Activated naive CD4-positive, alpha-beta T cell treated with anti-CD3 and anti-CD28 coated beads for 36 hours (primary cell): ENCODE measurements at places on chromosomes 16 and 17.

DNA sequence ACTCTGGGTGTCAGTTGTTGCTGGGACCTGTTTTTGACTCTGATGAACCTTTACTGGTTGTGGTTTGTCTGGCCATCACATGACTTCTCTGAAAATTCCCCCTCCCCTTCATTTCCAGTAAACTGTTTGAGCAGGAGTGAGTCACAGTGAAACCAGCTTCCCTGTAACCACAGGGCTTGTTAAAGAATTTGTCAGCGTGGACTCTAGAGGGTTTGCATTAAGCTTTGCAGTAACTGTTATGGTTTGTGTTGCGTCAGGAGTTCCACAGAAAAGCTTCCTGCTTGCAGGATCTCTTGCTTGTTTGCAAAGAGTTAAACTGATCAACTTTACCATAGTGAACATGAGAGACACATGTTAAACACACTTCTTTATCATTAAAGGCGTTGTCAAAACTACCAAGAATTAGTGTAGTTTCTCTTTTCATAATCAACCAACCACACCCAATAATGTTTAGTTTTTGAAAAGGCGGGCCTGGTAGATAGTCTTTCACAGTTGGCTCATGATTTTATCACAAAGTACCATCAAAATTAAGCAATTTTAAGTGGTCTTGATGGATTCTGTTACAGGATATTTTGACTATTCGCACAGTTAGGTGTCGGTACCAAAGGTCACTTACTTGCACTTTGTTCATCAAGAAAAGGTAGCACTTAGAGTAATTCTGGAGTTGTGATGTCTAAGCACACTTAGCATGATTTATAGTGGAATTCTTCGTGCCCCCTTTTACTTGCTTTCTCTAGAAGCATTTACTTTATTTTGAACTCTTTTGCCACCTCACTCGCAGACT is 79.3 kb downstream of the VMP1 start:
- peak; percentile 93 for DNase-seq

- DNase-seq = peak; percentile 70
Observed at GRCh38 chr17:81241648-81242420, 2.7 kb downstream of the NDUFAF8 start.

- no peak for DNase-seq
Observed at GRCh38 chr16:88016964-88017363, 65.7 kb downstream of the BANP start.

- DNase-seq = no peak
Observed at GRCh38 chr17:71870546-71870862, 250.3 kb upstream of the SOX9 start.

- DNase-seq = peak; percentile 81
Observed at GRCh38 chr17:28384281-28385036, 13.0 kb downstream of the SARM1 start.

- no peak for DNase-seq
Observed at GRCh38 chr17:81428948-81429774, 33.9 kb downstream of the BAHCC1 start.

GRCh38 chr16:67022531-67023214 is 6.3 kb upstream of the CBFB start:
- no peak for DNase-seq

DNA sequence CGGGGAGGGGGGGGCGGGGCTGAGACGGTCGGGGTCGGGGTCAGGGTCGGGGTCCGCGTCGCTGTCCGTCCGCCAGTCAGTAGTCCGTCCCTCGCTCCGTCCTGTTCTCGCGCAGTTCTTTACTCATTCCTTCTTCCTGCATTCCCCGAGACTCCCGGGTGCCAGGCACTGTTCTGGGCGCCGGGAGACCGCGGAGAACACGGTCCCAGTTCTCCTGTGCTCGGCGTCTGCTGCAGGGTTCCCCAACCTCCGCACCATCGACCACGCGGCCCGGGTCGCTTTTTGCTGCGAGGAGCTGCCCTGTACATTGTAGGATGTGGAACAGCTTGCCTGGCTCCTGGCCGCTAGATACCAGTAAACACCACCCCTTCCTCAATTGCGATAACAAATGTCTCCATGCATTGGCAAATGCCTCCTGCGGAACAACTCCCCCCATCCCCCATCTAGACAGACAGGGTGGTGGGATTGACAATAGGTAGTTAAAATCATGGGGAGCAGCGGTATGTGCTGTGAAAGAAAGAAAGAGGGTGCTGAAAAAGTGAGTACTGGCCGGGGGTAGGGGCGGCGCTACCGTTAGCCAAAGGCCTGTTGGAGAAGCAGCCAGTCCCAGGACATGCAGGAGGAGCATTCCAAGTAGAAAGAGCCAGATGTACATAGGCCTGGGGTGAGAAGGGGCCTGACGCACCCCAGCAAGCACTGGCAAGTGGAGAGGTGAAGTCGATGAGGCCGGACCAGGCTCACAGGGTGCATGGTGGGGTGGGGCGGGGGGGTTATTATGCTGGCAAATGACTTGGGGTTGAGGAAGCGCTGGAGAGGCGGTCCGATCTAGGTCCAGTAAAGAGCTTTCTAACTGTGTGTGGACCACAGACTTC is 631 bp downstream of the TRAF7 start:
- DNase-seq = peak; percentile 35

- no peak for DNase-seq
Observed at GRCh38 chr16:56993204-56993603, 3.8 kb downstream of the NLRC5 start.

GRCh38 chr17:56929362-56929969 is 15.6 kb upstream of the TRIM25 start:
- DNase-seq = no peak

DNA sequence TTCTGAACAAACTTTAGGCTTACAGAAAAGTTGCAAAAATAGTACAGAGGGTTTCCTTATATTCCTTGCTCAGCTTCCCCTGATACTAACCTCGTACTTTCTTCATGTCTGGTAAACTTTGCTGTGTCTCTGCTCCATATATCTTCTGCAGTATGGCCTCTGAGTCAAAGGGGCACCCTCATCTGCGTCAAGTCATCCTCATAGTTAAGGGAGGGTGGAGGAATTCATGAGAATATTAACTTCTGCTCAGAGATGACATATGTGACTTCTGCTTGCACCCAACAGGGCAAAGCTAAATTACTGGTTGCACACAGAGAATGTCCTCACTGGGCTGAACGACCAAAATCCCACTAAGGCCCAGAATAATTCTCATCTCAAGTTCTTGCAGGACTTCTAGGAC is 4.3 kb upstream of the CCL7 start:
- no peak for DNase-seq

GRCh38 chr17:79730769-79731483 is at the start of gene ENPP7:
Gene ENPP7 (plus strand): TSS chr17:79730943. CDS start chr17:79731140, 197 bp downstream.
- no peak for DNase-seq

GRCh38 chr17:12655936-12656335 is 9.8 kb upstream of the MYOCD start:
- no peak for DNase-seq

DNA sequence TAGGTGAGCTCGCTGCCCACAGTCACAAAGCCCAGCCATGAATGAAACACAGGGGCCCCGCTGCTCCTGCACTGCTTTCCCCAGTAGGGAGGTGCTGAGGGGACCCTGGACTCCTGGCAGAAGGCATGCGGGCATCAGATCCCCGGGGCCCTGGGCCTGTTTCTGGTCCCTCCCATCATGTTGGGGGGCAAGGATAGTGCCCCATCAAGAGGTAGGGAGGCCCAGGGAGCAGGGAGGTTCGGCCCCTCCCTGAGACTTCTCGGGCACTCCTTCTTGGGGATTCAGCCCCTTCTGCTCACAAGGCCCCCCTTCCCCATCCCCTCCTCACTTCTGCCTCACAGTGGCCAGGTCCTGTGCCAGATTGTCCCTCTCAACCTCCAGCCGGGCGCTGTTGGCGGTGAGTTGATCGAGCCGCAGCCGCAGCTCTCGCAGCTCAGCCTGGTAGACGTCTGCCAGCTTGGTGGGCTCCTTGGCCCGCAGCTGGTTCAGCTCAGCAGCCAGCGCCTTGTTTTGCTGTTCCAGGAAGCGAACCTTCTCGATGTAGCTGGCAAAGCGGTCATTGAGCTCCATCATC is 515 bp downstream of the GFAP start:
- DNase-seq = no peak

DNA sequence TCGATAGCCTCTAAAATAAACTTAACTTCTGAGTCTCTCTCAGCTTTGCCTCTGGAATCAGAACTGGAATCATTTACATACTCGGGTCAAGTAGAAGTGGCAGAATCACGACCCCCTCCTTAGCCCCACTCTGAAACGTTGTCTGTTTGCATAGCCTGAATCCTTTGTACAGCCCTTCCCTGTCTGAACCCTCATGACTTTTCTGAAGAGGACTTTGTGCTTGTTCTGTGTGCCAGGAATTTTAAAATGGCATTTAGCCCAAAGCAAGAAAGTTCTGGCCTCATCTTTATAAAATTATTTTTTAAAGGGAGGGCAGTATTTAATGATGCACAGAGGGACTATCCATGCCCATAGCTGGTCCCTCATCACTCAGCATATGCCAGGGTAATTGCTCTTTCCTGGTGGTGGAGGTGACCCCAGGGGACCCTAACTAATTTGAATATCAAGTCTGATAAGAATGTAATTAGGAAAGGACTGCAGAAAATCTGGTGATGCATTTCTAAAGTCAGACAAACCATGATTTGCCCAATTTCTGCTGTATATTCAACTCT is 342.7 kb upstream of the TNRC6C start:
- no peak for DNase-seq

DNA sequence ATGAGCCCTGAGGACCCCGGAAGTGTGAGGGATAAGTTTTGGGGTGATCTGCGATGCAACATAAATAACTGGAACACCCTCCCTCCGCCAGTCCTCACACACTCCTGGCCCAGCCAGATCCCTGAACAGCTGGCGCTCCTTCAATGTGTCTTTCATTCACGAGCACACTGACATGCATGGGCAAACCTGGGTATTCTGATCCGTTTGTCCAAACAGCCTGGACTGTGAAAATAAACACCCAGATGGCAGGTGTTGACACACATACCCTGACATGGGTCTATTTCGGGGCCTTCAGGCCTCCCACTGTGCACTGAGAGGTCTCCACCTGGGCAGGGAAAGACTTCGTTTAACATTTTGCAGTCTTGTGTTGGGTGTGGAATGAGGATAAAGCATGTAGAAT is 3.0 kb upstream of the CPNE2 start:
- DNase-seq = no peak

DNA sequence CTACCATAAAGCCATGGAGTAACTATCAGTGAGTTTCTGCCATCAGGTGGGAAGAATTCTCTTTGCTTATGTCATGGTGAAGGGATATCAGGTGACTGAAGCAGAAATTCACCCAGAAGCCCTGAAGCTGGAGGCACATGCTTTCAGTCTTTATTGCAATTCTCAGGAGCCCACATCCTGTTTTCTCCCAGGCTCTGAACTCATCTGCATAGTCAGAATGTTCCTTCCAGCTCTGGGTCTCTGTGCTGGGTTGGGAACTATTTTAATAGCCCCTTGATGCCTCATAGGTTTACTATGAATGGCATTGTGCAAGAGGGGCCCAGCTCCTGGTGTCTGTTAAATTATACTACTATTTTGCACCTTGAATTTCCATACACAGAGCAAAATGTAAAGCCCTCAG is 198.4 kb upstream of the SOX9 start:
- DNase-seq = no peak

DNA sequence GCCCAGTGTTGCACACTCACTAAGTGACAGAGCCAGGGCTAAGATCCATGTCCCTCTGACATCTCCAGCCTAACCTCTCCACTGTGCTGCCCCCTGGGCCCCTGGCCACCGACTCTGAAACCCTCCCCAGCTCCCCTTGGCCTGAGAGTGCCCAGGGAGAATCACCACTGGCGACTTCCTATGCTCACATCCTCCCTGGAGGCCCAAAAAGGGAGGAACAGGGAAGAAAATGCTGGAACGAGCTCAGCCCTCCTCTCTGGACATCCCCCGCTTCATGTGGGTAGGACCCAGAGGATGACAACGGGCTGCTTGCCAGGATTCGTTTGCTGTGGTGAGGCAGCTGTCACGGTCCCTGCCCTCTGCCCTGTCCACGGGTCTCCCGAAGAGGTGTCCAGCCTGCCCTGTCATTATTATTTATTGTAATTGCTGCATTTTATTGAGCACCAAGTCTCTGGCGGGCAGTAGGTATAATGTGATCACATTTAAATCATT is 153.5 kb upstream of the RPL38 start:
- no peak for DNase-seq

DNA sequence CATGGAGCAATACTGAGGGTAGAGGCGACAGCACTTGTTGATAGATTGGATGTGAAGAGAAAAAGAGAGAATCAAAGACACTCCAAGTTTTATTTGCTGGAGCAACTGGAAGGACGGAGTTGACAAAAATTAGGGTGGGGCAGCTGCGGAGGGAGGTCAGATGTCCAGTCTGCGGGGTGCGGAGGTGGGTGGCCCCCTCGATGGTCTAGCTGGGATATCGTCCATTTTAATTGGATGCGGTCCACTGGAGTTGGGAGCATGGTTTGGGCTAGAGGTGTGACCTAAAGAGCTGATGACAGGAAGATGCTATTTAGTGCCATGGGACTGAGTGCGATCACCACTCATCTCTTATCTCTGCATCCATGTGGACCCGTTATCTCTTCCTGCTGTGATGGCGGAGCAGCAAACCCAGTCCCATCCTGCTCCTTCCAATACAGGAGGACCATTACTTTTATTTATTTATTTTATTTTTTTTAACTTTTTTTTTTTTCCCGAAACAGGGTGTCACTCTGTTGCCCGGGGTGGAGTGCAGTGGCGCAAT is 48.3 kb upstream of the CBX4 start:
- DNase-seq = no peak

GRCh38 chr17:31431852-31432658 is 40.6 kb downstream of the RAB11FIP4 start:
- DNase-seq = no peak

DNA sequence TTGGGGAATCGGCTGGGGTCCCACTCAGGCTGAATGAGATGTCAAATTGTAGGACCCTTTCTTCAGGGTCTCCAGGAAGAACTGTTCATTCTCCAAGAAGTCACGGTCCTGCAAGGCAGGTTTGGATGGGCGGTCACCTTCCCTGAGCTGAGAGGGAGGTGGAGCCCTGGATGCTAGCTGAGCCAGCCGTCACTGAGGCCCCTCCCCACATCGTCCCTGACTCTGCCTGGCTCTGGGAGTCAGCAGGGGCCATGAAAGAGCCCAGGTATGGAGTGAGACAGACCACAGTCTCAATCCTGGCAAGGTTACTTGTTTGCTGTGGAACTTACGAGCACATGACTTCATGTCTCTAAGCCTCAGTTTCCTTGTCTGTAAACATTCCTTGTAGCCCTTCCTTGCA is 6.0 kb upstream of the MRPL38 start:
- no peak for DNase-seq

DNA sequence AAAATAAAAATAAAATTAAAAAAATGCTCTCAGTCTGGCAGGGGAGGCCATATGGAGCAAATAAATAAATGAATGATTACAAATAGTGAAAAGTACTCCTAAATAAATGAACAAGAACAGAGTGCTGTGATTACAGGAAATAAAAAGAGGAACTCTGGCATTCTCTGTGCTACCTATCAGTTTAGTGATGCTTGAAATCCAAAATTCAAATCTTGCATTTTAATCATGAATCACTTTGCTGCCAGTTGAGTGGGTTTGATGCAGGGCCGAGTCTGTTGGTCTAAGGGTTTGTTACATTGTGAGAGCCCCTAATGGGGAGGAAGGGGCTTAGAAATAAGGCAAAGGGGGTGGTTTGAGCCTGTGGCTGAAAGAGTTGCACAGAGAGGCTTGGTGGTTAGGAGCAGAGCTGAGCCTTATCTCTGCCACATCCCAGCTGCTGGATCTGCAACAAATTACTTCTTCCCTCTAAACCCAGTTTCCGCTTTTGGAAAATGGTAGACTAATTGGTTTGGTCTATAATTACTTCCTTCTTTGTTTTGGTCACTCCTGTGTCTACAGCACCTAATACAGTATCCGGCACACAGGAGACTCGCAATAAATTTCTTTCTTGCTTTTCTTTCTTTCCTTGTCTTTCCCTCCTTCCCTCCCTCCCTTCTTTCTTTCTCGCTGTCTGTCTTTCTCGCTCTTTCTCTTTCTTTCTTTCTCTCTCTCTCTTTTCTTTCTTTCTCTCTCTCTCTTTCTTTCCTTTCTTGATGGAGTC is 6.3 kb upstream of the ABCC1 start:
- no peak for DNase-seq
